ENCODE measurements at places on chromosomes 7 and 10.

DNA sequence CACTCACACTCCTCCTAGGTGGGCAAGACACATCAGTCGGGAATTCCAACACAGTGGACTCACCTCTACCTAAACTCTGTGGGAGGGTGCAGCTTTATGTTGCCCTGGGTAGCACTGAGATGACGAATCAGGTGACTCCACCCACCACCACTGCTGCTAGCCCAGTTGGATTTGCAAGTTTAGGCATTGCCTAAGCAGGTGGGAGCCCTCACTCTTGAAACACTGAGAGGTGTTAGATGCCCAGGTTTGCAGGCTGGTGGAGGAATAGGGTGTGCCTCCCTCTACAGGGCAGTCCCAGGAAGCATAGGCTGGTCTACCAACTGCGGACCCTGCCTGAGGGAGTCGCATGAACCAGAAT, 708.9 kb downstream of the POM121L12 start:
- DNase-seq: no peak

GRCh38 chr10:43699516-43699915, 50.8 kb upstream of the ZNF32 start:
- DNase-seq: no peak

DNA sequence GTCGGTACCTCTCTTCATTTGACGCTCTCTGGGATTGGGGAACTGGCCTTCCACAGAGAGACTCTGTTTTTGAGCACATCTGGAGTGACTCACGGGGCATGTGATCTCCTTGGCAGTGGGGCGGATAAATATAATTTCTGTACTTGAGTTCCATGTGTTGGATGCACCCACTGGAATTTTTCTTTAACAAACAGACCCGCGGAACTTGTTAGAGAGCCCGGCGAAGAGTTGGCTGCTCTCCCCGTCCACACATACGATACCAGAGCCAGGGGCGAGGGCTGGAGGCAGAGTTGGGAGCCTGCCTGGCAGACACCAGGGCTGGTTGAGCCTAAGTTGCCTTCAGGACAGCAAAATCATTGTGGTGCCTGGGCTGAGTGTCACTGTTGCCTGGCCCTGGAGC, at the start of gene FAM180A:
Gene FAM180A (minus strand): TSS at position 44 of the 400 bp plus-strand sequence. CDS start 233 bp downstream, outside the sequence.
- no peak for DNase-seq

- no peak for DNase-seq
Measured at GRCh38 chr7:81684033-81684432, 85.8 kb downstream of the HGF start.

GRCh38 chr7:131027287-131027773, 293.3 kb upstream of the KLF14 start:
- DNase-seq: no peak

- DNase-seq: no peak
Measured at GRCh38 chr10:1160561-1161314, 104.6 kb downstream of the WDR37 start.

DNA sequence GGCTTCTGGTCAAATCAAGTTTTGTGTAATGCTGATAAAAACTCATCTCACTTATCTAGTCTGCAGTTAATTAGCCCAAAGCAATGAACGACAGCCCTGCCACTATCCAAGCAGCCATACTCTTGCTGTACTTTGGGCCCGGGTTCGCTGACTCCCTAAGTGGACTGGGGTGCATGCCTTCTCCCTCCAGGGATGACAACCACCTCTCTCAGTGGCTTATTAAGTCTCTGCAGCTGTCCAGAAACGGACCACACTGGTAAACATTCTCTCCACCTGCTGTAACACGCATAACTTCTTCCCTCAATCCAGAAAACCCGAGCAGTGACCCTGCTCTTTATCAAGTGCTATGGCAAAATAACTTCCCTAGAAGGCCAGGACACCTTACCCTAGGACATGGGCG, 3.9 kb downstream of the FBXW4 start:
- no peak for DNase-seq

GRCh38 chr7:108603656-108604306, 34.1 kb downstream of the DNAJB9 start:
- DNase-seq: no peak

GRCh38 chr7:5417106-5418071, 6.2 kb downstream of the TNRC18 start:
- peak; percentile 29 for DNase-seq

- no peak for DNase-seq
Measured at GRCh38 chr7:94481279-94481678, 28.3 kb upstream of the CASD1 start.

DNA sequence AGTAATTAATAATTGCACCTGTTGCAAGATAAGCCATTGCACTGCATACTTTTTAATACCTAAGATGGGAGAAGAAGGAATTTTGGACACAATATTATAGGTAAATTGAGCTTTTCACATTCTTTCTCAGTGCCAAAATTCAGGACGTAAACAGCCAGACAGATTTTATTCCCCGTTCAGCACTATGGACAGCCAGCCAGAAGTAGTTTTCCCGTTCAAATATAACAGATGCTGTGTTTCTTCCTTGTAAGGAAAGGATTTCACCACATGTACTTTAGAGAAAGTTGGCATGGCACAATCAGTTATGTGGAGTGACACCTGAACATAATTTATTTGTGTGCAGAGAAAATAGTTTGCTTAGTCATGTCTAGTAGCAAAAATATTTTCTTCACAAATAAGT, 34.8 kb downstream of the SEMA3E start:
- no peak for DNase-seq

DNA sequence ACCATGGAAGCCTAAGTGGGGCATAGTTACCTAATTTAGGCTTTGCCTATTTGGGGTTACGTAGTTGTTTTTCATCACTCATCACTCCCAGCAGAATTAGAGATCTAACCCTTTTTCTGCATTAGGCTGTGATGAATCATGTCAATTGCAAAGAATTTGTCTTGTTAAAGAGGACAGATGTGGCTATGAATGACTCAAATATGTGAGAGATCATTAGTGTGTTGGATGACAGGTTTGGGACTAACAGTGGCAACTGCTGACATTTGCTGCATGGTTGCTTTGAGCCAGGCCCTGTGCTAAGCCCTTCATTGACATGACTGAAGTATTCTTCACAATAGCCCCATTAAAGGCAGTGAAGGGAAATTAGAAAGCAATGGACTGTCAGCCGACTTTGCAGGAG, 83.4 kb upstream of the BMPER start:
- no peak for DNase-seq

DNA sequence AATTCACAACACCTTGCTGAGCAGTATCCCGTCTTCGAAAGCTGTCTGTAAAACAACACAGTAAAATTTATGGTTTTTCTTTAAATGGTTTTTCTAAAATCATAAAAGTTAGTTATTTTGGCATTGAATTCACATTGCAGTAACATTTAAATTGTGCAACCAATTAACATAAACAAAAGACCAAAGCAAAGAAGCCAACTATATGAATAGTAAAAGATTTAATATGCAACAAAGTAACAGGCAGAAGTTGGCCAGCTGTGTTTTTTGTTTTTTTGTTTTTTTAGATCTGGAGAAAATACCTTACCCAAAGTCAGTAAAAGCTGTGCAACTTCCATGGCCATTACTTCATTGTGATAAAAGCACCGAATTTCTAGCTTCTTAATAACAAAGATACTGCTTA, 11.3 kb downstream of the SRI start:
- DNase-seq: no peak

DNA sequence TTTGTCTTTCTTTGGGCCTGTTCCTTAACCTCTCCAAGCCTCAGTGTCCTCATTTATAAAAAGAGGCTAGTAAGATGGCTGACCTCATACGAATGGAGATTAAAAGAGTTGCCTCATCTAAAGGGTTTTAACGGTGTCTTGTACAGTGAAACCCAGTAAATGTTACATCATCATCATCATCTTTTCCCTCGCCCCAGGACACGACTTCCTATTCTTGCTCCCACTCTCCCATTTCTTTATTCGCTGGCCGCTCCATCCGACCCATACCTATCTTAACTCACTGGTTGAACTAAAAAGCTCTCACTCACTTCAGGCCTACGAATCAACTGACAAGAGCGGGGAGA, 554 bp downstream of the FRA10AC1 start:
- peak; percentile 44 for DNase-seq

Measured in ACHN (cell line).